A673 (cell line): ENCODE measurements at places on chromosomes 2 and 18. TPM values are rescaled to one million over a fixed set of nuclear protein-coding genes. Genes with fewer than 3 reads are reported as not detected.

GRCh38 chr2:26251893-26252292 is 7.2 kb downstream of the HADHB start:
- DNase-seq = no peak

DNA sequence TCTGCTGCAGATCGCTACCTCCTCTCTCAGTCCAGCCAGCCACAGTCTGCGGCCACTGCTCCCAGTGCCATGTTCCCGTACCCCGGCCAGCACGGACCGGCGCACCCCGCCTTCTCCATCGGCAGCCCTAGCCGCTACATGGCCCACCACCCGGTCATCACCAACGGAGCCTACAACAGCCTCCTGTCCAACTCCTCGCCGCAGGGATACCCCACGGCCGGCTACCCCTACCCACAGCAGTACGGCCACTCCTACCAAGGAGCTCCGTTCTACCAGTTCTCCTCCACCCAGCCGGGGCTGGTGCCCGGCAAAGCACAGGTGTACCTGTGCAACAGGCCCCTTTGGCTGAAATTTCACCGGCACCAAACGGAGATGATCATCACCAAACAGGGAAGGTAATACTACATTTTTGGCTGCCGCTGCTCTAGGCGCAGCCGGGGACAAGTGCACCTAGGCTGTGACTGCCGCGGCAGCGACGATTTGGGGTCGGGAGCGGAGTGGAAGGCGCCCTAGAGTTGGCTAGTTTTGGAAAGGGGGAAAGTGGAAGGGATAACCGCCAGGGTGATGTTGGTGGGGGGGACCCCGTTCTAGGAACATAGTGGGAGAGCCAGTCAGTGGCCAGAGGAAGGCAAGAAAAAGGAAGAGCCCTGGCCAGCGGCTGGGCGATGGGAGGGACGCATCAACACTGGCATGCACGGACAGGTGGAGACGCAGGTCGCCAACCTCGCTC is 776 bp downstream of the TBR1 start:
- no peak for DNase-seq

- peak; percentile 48 for DNase-seq
Measured at GRCh38 chr2:104976603-104977120, 61.2 kb upstream of the MRPS9 start.

The TMEM17 gene
- total RNA-seq = 1.5 and 1.9 TPM in 2 replicates

GRCh38 chr2:151176661-151177060 is 85.0 kb downstream of the RBM43 start:
- DNase-seq = no peak

- DNase-seq = no peak
Measured at GRCh38 chr2:96325884-96326255, 753 bp downstream of the ITPRIPL1 start.
